ENCODE measurements at places on chromosomes 7 and 10. TPM values are rescaled to one million over a fixed set of nuclear protein-coding genes. Genes with fewer than 3 reads are reported as not detected.

GBX1 gene
- not detected for total RNA-seq

BTAF1 gene
- 75.4 TPM for total RNA-seq

MSS51 gene
- total RNA-seq, result 3.9 TPM

DYDC2 gene
- not detected for total RNA-seq

NPM3 gene
- 7.3 TPM for total RNA-seq

TRIM50 gene
- not detected for total RNA-seq

All from CD4-positive, CD25-positive, alpha-beta regulatory T cell (primary cell).